ENCODE measurements at places on chromosomes 16 and 17.

DNA sequence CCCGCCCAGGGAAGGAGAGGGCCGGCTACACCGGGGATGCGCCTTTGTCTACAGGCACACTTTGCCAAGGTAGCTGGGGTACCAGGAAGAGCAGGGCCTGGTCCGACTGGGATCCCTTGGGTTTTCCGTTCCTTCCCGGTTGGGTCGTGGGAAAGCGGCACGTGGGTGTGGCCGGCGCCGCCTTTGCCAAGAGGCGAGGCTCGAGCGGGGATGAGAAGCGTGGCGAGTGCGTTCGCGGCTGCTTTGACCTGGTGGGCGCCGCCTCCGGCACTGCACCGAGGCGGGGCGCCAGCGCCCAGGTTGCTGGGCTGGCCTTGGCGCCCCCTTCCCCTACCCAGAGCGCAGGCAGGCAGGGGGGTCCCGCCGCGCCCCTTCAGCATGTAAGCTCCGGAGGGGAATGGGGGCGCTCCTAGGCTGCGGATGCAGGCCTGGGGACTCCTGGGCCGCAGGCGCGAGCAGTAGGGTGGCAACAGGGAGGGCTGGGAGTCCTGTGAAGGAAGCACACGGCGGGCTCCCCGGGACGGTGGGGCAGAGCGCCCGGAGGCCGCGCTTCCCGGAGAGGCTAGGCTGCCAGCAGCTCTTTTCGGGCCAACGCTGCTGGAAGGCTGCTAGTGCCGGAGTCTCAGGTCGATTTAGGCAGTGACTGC is 2.0 kb downstream of the HAS3 start:
- no peak for DNase-seq

GRCh38 chr17:76841776-76842405 is 26.3 kb upstream of the MGAT5B start:
- no peak for DNase-seq

DNA sequence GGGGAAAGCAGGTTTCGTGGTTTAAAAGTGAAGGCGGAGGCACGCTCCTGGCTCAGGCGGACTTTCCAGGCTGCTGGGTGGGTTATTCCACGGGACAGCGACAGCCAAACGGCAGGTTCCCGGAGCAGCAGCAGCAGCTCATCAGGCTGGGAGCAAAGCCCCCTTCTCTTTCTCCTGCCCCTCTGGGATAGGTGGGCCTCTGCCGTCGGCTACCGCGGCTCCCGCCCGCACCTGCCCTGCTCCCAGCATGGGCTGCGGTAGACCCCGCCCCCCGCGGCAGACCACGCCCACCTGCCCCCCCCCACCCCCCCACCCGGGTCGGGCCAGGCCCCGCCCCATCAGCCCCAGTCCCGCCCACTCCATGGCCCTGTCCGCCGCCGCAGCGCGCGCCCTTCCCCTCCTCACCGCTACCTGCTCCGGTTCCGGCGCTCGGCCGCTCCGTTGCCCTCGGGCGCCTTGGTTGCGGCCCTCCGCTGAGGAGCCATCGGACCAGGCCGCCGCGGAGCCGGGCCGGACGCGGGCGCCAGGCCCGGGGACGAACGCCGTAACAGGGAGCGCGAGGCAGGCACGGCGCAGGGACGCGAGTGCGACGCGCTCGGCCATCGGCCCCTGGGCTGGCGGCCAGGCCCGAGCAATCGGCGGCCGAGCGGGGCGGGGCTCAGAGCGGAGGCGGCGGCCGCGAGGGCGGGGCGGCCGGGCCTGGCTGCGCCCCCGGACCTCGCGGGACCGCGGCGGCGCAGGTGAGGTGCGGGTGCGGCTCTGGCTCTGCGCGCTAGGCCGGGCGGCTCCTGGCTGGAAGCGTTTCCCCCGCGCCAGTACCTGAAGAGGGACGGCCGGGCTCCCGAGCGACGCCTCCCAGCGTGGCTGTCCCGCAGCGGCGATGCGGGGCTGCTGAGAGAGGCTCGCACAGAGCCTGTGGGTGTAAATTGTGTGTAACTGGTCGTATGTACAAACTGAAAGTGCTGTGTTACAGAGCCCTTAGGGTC is at the start of the genes HEXD and OGFOD3:
TSS of gene HEXD (plus strand) at position 347 of the 986 bp plus-strand sequence. CDS start 1,453 bp downstream, outside the sequence.
TSS of gene OGFOD3 (minus strand) at position 586 of the 986 bp plus-strand sequence. CDS start at position 485, 101 bp downstream.
- DNase-seq = peak; percentile 98

DNA sequence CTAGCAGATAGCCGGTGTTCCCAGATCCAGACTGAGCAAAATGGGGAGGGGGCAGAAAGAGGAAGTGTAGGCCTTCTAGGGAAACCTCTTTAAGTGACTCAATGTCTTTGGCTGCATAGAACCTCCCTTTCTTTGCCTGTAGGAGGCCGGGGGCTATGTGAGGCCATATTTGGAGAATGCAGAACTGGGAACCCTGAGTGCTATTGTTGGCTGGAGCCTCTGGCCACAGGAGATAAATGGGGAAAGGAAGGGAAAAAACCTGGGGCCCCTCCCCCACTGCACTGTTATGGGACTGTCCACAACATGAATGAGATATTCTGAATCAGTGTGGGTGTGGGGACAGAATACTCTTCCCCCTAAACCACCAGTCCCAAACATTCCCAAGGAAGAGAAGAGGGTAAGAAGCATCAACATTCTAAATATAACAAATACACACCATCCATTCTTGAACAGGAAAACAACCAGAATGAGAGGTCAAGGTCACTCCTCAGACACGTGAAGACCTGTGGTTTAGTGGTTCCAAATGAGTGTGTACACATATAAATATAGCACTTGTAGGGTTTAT is 2.4 kb downstream of the VPS25 start:
- DNase-seq = no peak

GRCh38 chr16:49365711-49366509 is 7.7 kb upstream of the C16orf78 start:
- no peak for DNase-seq

DNA sequence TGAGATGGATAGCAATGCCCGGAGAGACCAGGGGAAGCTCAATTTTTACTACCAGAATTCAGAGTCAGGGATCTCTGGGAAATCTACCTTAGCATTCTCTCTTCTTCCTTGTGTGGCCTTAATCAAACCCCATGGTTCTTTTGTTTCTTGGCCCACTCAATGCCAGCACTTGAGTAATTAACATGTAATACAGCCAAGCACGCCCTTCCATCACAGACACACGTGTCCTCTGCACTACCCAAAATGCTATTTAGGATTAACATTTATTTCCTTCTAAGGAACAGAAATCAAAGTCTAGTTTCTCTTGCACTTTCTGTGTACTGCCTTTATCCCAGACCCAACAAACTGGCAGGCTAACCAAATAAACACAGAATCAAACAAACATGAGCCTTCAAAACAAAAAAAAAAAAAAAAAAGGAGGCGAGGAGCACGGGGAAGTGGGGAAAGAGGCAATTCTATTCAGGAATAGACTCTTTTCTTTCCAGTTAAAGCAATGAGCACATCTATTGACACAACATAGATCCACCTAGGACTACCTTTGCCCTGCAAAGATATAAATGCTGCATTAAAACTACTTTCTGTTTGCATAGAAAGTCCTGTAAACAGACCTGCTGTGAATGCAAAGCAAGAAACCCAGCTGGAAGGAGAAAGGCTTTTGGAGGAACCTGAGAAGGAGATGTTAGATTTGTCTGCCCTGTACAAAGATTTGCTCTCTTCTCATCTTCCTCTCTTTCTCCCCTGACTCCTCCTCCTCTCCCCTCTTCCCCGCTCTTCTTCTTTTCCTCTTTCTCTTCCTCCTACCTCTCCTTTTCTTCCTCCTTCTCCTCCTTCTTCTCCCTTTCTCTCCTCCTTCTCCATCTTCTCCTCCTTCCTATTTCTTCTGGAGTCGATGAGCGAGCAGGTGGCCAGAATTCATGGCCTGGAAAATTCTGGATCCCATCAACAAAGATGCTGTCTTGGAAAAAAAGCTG is 294.4 kb downstream of the NPIPA8 start:
- no peak for DNase-seq
